ENCODE measurements at places on chromosomes 1 and 21.
A peak's percentile ranks its signal among the peaks of the same experiment; 100 is the strongest.

GRCh38 chr1:167520711-167521206 is 2.4 kb upstream of the CD247 start:
- no peak for DNase-seq

DNA sequence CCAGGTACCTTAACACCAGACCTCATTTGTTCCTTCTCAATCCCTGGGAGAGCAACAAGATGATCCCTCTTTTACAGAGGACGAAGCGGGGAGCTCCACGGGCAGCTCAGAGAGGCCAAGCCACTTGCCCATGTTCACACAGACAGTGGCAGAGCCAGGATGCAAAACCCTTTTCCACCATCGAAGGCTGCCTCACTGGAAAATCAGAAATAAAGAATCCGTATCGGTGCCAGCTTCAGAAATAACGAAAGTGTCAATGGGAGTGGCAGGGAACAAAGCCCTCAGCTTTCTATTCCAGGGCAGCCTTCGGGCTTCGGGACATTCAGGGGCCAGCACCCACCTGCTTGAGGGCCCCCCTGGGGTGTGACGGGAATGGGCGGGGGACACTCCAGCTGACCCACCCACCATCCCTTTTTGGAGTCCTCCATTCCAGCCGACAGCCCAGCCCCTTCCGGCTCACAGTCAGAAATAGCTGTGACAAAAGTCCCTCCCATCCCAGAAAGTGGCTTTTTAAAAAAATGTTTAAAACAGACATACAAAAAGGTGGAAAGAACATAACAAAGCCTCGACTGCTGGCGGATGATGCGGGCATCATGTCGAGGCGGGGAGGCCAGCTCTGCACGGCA is 6.0 kb downstream of the IFFO2 start:
- no peak for DNase-seq

GRCh38 chr1:92446546-92446945 is 40.2 kb downstream of the GFI1 start:
- no peak for DNase-seq

DNA sequence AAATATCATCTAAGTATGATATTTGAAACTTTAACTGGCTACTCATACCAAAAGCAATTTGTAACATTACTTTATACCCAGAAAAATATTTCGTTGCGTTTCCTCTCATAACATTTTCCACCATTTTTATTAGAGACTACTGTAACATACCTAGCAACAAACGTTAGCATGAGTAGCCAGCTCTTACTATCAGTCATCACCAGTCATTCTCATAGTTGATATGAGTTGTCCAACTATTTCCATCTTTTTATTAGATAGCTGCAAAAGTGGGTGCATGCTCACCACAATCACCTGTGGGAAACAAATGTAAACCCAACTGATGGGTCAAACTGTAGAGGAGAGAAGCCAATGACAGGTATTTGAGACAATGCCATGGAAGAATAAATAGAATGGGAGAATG is 114.6 kb downstream of the AKT3 start:
- no peak for DNase-seq

DNA sequence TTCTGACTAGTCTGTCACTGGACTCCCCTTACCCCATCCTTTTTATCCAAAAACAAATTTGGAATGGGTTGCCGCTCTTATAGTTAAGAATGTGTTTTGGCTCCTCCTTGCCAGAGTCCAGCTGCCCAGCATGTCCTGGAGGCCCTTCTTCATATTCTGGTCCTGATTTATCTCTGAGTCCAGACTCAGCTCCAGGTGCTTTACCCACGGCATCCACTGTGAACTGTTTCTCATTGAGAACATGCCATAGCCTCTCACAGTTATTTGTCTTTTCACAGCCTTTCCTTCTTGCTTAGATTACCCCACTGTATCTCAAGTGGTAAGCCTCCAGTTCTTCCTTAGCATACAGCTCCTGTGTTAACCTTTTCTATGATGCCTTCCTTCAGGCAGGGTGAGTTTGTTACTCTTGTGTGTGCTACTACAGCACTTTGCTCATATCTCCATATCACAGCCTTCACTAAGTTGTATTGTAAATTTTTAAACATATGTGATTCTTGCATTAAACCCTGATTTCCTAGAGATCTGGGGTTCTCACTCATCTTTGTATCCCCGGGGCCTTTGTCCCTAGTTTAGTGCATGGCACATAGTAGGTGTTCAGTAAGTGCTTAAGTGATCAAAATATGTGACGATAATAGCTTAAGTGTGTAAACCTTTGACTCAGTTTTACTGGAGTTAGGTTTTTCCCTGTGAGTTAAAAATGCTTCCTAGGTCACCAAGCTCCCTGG is 116.0 kb downstream of the OSBPL9 start:
- no peak for DNase-seq

DNA sequence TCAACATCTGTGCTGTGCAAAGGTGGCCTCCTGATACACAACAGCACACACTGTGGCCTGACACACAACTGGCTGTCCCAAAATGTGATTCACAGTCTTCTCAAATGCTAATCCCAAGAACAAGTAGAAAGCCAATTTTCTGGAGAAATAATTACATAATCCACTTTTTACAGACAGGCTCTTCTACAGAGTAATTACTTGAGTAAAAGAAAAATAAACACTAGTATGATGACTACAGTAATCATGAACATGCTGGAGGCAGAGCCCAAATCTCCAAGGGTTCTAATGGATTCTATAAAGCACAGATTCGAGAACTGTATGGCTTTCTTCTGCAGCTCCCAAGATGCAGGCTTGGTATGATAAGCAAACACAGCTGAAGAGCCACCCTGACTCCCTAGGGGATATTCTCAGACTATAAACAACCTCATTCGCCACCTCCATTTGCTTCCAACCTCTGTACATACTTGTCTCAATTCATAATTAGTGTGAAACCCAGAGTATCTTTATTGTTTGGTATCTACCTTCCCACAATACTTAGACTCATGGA is 81.9 kb downstream of the SIPA1L2 start:
- no peak for DNase-seq

DNA sequence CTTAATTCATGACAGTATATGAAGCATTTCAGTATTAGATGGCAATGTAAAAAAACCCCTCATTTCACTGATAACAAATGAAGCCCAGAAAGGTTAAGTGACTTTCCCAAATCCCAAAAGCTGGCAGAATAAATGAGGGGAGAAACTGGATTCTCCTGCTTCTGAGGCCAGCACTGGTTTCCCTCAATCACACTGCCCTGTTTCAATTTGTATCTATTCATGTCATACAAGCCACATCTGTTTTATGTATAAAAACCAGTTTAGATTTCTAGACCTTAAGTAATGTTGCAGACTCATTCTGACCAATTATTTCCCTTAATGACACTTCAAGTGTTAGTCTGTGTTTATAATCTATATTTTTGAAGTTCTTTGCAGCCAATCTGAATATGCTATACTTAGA is 16.8 kb downstream of the PLPPR4 start:
- no peak for DNase-seq

DNA sequence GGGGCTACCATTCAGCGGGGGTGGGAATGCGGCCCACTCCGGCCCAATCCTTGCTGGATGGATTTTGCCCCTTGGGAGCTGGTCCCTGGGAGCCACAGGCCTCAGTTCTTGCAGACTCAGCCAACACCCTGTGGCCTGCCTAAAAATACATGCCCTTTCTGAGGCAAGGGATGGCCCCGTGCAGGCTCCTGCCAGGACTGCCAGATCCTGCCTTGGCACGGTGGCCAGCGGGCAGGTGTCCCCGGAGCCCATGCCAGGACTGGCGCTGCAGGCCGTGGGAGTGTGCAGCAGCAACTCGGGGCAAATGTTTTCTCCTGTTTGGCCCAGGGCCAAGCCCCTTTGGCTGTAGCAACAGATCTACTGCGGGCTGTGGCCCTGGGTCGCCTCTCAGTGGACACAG is 1.6 kb upstream of the PANK4 start:
- peak; percentile 88 for DNase-seq

DNA sequence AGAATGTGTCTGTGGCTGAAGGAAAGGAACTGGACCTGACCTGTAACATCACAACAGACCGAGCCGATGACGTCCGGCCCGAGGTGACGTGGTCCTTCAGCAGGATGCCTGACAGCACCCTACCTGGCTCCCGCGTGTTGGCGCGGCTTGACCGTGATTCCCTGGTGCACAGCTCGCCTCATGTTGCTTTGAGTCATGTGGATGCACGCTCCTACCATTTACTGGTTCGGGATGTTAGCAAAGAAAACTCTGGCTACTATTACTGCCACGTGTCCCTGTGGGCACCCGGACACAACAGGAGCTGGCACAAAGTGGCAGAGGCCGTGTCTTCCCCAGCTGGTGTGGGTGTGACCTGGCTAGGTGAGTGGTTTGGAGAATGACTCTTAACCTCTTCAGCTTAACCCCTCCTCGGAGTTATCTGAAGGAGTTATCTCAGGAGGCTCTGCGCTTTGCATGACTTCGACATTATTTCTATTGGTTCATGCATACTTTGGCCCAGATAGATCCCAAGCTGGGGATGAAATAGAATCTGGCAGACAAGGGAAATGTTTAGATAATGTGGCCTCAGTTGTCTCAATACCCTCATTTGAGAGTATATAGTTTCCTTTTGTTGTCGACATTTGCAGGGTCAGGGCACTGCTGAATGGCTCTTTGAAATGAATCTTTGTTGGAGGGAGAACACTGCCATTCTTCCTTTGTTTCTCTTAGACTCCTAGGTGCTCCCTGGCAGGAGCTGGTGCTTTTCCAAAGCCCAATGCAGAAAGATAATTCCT is 39.7 kb downstream of the PTGFRN start:
- no peak for DNase-seq

- DNase-seq, result no peak
These were observed 1.7 kb downstream of the ACTRT2 start for GRCh38 chr1:3022976-3023375.

- DNase-seq, result no peak
These were observed 156.2 kb downstream of the DENND1B start for GRCh38 chr1:197619008-197619640.

DNA sequence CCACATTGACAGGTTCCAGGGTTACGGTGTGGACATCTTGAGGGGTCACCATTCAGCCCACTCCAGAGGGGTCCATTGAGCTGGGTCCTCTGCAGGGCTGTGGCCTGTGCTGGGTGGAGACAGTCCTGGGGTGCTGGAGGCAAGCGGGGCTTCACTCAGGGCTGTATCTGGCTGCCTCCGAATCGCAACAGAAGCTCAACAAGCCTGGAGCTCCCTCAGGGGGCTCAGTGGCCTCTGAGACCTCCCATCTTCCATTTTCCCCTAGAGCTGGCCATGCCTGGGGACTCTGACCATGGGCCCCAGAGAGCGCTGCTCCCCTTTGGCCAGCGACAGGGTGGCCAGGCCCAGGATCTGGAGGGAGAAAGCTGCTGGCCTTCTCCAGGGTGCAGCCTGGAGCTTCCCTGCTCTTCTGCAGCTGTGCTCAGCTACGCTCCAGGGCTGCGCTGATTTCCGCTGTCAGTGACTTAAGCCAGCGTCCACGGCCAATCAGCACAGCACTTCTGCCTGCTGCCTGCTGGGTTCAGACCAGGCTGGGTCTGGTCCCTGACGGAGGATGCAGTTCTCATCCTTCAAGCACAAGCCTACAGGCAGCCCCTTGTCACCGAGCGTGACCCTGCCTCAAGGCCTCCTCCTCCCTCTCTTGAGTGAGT is 45.0 kb upstream of the ADARB1 start:
- no peak for DNase-seq

DNA sequence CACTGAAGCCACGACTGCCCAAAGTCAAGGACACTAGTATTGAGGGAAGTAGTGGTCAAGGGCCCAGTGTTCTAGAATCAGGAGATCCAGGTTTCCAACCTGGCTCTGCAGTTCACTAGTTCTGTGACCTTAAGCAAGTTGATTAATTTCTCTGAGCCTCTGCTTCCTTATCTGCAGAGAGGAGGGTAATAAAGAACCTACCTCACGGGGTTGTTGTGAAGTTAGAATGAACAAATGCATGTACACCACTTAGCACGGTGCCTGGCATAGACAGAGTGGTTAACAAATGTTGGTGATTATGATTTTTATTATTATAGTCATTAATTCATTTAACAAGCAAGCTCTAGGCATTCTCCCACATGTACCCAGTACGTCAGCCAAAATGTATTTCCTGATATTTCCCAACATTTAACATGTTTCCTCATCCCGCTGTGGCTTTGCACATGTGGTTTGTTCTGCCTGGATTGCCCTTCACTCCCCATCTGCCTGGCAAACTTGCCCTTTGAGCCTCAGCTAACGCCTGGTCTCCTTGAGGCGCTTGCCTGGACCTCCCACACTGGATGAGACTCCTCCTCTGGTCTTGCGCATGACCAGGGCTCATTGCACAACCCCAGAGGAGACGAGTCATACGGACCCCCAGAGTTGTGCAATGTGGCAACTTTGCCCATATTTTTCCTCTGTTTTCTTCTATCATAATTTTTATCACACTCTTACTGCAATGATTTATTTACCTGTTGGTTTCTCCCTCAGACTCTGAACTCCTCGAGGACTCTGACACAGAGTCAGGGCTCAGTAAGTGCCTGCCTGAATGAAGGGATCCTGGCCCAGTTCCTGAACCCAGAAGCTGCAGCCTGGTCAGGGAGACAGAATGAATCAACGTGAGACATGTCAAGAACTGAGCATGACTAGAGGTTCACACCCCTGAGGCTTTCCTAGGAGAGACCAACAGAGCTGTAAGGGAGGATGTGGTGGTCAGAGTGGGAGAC is 20.7 kb upstream of the MFSD2A start:
- DNase-seq, result no peak

DNA sequence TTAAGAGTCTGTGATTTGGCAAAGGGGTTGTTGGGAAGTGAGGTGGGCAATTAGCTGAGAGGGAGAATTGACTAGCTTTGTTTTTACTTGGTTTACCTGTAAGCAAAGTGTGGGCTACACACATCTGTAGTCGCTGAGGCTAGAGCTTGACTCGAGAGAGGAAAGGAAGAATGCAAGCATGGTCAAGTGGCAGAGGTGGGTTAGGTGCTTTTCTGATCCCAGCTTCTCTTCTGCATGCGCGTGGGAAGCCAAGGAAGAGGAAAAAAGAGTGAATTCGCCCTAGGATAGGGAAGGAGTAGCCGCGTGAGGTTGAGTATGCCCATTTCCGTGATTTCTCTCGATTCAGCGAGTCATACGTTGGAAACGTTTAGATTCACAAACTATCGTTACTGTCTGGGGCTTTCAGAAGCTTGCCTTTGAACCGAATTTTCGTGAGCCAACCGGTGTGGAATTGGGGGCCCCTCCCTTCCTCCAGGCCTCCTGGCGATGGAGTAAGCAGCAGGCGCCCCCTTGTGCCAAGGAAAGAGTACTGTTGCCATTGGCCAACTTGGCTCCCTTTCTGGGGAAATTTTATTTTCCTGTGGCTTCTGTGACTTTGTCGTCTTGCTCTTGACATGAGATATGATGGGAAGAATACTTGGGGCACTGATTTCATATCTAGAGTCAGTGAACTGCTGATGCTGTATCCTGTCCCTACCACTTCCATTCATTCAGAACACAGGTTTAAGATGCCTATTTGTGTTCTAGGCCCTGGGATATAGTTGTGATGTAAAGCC is 1.3 kb downstream of the PIGV start:
- DNase-seq, result peak; percentile 18

Data from cerebellar nuclear complex (tissue), 1 donor.